Hematopoietic multipotent progenitor cell treated with erythropoietin and hydrocortisone succinate and interleukin-3 and kit ligand, for 17 days (in vitro differentiated cells): ENCODE measurements at places on chromosomes 4 and X.

GRCh38 chr4:80362578-80363181 is 27.1 kb downstream of the CFAP299 start:
- no peak for DNase-seq

DNA sequence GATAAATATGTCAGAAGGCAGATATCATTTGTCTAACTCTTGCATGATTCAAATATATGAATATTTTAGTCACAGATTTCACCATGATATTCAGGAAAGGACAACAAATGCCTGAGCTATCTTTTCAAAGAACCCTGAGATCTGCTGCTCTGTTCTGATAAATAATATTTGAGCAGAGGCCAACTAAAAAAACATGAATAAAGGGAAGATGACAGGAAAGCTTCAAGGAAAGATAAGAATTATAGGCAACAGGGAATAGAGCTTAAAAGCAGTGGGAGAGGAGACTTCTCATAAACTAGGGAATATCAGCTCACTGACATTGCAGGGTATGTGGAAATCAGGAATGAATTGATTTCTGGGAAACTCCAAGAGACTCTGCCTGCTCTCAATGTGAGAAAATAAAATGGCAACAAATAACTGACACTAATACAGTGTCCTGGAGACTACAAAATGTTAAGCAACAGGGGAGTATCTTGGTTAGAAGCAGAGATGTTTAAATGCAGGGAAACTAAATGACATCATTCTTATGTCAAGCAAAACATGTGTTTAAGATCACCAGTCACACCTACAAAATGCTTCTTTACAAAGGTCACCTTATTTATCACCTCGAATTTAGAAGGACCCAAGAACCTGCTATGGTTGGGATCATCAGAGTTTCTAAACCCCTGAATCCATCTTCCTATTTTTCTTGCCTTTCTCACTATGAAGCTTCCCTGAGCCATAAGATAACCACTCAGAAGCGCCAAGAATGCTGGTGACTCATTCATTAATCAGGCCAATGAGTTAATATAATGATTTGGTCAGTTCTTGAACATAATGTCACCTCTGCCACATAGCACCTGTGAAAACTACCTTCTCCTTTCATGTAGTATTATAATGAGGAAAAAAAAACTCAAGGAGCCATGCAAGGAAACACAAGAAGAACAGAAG is 78.1 kb downstream of the NDST3 start:
- no peak for DNase-seq

GRCh38 chrX:69067841-69068240 is 97.4 kb downstream of the PJA1 start:
- no peak for DNase-seq

GRCh38 chrX:83512111-83512510 is 4.0 kb downstream of the POU3F4 start:
- no peak for DNase-seq

GRCh38 chr4:139740121-139740520 is 74.5 kb downstream of the MGST2 start:
- DNase-seq: no peak

DNA sequence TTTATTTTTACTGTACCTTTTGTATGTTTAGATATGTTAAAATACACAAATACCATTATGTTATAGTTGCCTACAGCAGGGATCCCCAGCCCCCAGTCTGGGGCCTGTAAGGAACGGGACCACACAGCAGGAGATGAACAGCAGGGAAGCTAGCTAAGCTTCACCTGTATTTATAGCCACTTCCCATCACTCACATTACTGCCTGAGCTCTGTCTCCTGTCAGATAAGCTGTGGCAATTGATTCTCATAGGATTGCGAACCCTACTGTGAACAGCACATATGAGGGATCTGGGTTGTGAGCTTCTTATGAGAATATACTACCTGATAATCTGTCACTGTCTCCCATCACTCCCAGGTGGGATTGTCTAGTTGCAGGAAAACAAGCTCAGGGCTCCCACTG is 73.9 kb downstream of the BMPR1B start:
- no peak for DNase-seq

- no peak for DNase-seq
These were observed 62.1 kb downstream of the EDNRA start for GRCh38 chr4:147543034-147543433.

DNA sequence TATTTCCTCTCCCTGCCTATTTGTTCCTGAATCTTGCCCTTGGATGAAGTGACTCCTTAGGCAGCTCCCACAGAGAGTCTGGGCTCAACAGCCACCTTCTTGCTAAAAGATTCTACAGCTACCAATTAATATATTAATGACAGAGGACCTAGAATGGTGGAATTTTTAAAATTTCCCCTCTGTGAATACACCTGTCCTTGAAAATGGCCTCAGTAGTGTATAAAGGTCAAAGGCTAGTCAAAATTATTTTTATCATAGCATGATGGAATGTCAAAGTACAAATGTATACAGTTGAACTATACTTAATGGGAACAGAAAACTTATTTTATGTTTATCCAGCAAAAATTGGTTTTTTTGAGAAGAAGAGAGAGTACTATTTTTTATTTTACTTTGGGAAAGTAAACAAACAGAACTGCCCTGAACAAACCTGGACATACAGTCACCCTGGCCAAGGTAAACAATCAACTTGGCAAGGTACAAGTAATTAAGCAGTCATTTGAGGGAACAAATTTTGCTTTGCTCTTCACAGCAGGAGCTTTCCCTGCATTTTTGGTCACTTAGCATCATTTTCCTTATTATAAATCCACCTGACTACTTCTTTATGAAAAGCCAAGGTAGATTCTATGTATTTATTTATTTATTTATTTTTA is 250.8 kb downstream of the INPP4B start:
- DNase-seq: no peak
